Stimulated activated CD4-positive, alpha-beta T cell treated with anti-CD3 and anti-CD28 coated beads, Interleukin-2, amount 100 ng/mL, for 48 hours (primary cell): ENCODE measurements at places on chromosomes 6 and 20.

DNA sequence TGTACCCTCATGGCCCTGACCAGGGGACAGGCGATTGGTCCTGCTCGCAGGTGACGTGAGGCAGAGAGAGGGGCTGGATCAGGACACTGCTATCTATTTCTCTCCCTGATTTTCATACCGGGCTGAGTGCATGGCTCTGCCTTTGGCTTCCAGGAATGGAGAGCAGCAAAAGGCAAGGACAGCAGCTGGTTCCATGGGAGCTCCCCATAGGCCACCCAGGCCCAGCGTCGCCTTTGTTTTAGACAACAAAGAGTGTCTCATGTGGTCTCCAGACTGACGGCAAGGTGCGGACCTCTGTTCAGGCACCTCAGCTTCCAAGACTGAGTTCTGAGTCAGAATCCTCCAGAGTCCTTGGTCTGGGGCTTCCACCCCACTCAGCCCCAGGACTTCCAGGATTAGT is 123.1 kb downstream of the VEGFA start:
- DNase-seq: no peak

GRCh38 chr6:7617801-7618764 is 28.1 kb downstream of the SNRNP48 start:
- DNase-seq: no peak

DNA sequence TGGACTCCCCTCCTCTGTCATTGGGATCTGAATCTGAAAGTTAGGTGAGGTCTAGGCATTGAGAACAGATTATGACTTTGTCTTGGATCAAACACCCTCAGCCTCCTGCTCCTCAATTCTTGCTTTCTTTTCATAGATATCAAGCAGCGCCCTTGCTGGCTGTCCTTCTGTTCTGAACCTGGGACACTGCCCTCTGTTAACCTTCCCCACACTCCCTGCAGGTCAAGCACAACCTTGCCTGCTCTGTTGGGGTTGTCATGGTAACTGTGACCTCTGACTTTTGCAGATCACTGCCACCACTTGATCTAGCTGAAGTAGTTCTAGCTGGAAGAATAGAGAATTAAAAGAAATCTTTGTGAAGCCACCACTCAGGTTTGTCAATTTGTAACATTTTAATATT is 16.4 kb upstream of the MICA start:
- DNase-seq: no peak

DNA sequence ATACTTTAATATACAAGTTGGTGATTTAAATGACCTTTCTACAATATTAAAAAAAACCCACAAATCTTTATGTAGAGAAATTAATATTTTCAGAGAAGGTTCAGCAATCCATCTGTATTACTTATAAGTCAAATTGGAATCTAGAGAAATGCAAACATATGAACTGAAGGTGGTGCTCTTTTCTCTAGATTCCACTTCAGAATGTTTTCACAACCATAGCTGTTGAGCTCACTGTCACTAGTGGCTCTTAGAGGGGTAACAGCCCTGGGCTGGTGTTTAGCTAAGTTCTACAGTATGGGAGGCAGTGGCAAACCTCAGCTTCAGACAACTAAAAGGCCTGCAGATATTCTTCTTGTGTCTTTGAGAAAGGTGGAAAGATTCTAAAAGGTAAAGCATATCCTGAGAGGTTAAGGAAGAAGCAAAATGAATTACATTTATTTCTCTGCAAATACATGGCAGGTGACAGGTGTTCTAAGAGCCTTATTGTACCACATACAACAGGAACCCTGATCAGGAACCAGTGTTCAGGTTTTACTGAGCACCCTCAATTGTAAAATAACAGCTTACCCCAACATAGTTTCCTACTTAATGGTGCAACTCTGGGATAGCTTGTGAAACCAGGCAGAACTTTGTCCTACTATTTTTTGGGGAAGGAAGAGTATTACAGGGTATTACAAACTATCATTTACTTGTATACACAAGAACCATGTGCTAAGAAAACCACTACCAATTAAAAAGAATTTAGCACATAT is 56.6 kb upstream of the SAMHD1 start:
- no peak for DNase-seq

DNA sequence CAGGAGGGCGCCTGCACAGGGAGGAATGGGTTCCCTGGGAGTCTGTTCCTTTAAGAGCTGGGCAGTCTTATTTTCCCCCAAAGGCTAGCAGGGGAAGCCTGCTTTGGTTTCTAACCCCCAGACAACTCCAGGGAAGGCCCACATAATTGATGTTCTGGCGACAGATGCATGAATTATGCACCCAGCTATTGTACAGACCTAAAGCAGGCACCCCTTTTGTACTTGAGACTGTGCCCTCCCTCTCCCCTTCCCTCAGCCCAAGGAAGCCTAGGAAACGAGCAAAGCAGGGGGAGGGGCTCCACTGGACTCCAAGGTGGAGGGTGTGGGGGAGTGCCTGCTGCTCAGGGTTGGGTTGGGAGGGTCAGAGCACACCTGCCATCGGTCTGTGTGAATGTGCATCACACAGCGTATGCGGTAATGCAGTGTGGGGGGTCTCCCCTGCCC is 102.1 kb downstream of the KCNB1 start:
- no peak for DNase-seq

- DNase-seq: no peak
Observed at GRCh38 chr20:40931410-40932044, 97.1 kb upstream of the TOP1 start.

GRCh38 chr6:1577146-1577680 is 32.5 kb upstream of the FOXC1 start:
- no peak for DNase-seq

GRCh38 chr20:51023617-51024155 is 779 bp upstream of the KCNG1 start:
- no peak for DNase-seq

GRCh38 chr20:24942679-24943078 is 6.4 kb upstream of the CST7 start:
- DNase-seq: no peak

DNA sequence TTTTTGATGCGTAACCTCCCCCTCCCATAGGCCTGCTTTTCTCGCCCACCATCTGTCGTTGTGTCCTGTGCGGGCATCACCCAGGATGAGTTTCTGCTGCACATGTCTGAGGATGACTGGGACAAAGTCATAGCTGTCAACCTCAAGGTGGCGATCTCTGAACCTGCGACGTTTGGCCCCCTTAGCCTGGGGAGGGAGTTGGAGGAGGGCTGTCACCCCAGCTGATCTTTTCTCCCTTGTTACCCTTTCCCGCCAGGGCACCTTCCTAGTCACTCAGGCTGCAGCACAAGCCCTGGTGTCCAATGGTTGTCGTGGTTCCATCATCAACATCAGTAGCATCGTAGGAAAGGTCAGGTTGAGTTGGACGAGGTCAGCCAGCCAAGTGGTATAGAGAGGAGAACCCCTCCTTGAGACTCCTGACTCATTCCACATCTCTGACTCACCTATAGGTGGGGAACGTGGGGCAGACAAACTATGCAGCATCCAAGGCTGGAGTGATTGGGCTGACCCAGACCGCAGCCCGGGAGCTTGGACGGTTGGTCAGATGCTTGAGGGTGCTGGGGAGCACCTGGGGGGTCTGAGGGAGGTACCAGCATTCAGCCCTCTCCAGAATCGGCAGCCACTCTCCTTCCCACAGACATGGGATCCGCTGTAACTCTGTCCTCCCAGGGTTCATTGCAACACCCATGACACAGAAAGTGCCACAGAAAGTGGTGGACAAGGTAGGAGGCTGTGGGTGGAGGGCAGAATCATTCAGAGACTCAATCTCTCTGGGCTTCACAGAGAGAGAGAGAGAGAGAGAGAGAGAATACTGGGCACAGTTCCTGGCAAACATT is 954 bp downstream of the HSD17B8 start:
- DNase-seq: no peak

DNA sequence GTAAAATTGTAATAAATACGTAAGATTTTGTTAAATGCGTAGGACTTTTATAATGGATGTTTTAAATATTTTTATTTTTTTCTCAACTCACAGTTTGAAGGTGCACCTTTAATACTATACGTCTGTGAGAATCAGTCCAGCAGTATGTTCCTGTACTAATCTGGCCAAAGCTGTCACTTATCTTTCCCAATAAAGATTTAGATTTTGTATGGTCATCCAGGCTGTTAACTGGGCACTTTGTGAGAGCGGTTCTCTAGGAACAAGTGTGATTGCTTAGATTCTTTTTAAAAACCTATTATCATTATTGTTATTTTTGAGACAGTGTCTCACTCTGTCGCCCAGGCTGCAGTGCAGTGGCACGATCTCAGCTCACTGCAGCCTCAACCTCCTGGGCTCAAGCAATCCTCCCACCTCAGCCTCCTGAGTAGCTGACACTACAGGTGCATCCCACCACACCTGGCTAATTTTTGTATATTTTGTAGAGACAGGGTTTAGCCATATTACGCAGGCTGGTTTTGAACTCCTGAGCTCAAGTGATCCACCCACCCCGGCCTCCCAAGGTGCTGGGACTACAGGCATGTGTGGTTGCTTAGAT is 1.7 kb downstream of the DCBLD1 start:
- DNase-seq: no peak

DNA sequence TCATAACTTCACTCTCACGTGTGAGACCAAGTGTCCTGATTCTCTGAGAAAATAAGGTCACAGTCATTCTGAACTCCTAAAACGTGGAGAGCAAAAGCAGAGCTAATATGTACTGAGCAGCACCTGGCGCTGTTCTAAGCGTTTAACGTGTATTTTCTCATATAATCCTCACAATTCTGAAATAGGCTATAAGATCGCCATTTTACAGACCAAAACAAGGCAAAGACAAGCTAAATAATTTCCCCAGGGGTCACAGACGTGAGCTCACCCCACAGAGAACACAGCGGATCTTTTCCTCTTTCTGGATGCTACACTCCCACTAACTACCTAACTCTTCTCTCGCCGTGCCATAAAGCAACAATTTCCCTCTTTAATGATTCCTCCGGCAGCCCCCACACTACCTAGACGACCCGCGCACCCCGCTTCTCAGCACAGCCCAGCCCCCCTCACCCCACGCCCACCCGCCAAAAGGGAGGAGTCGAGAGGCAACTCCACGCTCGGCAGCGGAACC is 636 bp downstream of the SUPT3H start:
- DNase-seq: peak; percentile 1

GRCh38 chr6:83904395-83904794 is 44.9 kb downstream of the CYB5R4 start:
- DNase-seq: no peak

DNA sequence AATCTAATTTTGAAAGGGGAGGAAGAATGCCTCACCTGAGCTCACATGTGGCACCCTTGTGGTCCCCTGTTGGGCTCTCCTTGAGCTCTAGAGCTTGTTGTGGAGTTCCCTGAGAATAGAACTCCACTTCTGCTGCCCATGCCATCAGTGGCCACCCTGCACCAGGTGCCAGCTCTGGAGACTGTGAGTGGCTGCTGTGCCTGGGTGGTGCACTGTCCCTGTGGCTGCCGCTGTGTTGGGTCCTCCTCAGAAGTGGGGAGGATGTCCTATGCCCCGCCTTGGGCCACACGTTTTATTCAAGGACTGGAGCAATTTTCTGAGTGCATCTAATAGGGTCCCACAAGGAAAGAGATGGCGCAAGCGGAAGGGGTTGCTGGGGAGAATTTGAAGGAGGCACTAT is 67.9 kb upstream of the MAP3K7 start:
- DNase-seq: no peak

DNA sequence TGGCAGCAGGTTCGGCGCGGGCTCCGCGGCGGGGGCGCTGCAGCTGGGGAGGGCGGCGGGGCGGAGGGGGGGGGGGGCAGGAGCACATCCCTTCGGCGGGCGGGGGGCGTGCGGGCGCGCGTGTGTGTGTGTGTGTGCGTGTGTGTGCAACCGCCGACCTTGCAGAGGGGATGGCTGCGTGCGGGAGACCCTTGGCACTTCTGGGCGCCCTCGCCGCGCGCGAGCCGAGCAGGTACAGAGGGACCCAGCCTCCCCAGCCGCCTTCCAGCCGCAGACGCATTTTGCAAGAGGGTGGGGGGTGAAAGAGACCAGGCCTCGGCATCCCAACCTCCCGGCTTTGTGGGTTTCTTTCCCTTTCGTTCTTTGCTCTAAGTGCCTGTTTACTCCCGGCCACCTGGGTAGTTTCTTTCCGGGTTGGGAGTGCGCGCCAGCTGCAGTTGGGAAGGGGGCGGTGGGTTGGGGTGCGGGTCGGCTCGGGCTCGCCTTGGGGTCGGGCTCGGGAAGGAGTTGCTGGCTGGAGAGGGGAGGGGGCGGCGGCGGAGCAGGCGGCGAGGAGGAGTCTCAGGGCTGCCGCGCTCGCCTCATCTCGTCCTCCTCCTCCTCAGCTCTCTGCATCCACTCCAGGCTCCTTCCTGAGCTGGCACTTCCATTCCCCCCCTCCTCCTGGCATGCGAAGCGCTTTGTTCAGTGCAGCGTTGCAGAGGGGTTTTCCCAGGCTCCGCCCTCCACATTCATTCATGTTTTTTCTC is 620 bp downstream of the HIVEP1 start:
- DNase-seq: peak; percentile 65

GRCh38 chr20:61704661-61705060 is 361.0 kb downstream of the TAF4 start:
- no peak for DNase-seq

DNA sequence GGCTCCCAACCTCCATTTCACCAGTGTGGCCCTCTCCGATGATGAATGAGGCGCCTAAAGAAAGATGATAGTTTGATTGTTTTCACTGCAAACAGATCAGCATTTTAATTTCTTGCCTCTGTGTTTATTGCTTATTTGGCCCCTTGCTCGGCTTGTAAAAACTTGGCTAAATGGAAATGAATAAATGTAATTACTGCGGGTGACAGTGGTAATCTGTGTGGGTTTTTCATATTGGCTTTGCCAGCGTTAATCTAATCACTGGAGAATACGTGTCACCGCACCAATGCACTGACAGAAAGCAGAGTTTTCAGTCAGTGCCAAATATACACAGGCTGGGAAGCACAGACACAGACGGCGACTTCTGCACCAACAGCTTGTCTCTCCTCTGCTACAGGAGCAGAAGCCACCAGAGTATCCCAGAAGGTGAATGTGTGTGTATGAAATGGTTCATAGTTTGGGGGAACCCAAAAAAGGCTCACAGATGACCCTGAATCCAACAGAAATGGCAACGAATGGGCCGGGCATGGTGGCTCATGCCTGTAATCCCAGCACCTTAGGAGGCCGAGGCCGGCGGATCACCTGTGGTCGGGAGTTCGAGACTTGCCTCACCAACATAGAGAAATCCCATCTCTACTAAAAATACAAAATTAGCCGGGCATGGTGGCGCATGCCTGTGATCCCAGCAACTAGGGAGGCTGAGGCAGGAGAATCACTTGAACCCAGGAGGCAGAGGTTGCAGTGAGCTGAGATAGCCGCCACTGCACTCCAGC is 534.0 kb downstream of the PKHD1 start:
- no peak for DNase-seq

- DNase-seq: no peak
Observed at GRCh38 chr6:153503810-153504209, 372.7 kb upstream of the RGS17 start.

GRCh38 chr6:134979142-134979541 is 29.2 kb upstream of the ALDH8A1 start:
- peak; percentile 15 for DNase-seq

- no peak for DNase-seq
Observed at GRCh38 chr20:63361519-63362435, 628 bp upstream of the CHRNA4 start.

DNA sequence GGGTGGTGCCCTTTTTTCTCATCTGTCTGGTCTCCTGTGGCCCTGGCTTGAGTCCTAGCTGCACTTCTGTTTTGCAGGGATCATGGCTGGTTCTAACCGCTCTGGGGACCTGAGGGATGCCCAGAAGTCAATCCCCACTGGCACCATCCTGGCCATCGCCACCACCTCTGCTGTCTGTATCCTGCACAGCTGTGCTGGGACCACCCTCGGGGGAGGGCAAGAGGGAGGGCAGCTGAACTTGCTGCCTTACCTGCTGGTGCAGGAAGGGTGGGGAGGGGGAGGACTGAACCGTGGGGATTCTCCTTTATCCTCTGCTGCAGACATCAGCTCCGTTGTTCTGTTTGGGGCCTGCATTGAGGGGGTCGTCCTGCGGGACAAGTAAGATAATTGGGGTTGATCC is 14.5 kb downstream of the SLC12A5 start:
- DNase-seq: no peak
